CD4-positive, alpha-beta memory T cell (primary cell): ENCODE measurements at places on chromosomes 3 and 15.

- no peak for DNase-seq
Observed at GRCh38 chr15:83062768-83063180, 4.3 kb downstream of the BTBD1 start.

DNA sequence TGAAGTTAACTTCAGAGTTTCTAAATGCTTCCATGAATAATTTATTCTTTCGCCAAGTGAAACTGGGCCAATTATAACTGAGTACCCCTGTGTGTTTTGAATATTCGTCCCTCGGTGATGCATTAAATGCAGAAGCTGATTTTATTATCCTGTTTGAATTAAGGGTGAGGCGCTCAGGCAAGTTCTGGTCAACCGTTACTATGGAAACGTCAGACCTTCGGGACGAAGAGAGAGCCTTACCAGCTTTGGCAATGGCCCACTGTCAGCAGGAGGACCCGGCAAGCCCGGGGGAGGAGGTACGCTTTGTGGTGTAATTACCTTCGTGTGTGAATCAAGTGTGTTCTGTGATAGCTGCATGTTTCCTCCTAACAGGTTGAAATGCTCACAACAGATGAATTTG, 239.8 kb downstream of the ITPR1 start:
- no peak for DNase-seq

DNA sequence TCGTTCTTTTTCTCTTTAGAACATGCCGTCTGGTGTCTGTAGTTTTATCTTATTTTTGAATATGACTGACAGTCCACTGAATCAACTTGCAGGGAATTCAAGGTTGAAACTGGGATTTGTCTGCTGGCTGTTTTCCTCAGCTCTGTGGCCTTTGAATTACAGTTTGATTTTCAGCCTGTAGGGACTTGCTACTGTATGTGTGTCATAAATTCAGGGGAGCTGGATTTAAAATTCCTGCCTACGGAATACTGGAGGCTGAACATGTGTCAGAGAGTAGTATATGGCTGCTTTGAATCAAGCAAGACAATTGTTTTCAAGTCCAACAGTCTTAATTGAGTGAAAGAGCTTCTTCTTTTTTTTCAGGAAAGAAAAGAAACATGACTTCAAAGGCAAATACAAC, 33.9 kb downstream of the RARB start:
- DNase-seq: no peak

- DNase-seq: no peak
Observed at GRCh38 chr3:129001806-129002572, 885 bp downstream of the EFCC1 start.

- DNase-seq: no peak
Observed at GRCh38 chr15:98174286-98174685, 213.8 kb downstream of the ARRDC4 start.

DNA sequence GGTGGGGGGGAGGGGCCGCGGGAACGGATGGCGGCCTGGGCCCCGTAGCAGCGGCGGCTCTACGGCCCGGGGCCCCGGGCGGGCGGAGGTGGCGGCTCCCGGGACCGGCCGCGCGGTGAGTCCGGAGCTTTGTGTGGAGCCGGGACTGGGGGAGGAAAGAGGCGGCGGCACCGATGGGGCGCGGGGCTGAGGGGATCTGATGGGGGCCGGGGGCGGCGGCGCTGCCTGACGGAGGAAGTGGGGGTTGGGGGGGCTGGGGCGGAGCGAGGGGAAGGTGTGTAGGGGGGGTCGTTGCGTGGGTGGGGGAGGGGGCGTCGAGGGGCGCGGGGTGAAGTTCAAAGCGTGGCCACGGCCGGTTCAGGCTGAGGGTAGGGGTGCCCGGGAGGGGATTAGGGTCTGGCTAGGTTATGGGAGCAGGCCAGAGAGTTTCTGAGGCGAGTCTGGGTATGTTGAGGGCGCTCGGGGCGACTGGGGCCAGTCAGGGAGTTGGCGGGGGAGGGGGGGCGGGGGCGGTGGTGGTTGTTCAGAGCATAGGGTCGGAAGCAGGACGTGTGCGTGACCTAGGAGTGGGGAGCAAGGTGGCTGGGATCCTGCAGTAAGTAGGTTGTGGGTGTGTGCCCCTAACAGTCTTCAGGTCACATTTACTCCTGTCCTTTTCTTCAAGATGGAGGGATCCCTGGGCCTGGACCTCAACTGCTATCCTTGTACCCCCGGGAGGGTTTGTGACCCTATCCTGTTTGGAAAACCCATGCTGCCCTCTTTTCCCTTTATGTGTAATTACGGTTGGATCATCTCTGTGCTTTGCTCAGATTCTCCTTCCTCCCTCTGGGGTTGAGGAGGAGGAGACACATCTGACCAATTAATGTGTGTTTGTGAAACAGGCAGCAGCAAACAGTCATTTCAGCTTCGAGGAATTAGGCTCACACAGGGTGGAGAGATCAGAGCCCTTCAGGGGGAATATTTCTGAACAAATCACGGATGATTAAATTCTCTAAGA, 644 bp downstream of the ZNF609 start:
- peak; percentile 28 for DNase-seq

DNA sequence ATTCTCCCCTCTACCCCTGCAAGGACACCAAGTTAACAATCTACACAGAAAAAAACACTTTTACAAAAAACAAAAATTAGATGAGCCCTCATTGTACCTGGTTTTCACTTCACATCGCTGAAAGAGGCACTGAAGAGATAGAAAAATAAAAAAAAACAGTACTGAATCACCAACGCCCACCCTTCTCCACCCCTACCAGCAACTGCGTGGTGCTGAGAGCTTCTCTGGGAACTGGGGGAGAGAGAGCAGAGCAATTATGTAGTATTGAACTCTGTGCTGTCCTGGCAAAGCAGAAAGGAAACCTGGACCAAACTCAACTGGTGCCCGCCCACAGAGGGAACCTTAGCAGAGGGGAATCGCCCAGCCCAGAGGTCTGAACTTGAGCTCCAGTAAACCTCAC, 44.6 kb downstream of the WDR49 start:
- no peak for DNase-seq
